Cardiac fibroblast (primary cell): ENCODE measurements at places on chromosomes 12 and 14.

- DNase-seq: no peak
These were observed 61.0 kb upstream of the PELI2 start for GRCh38 chr14:56057071-56057741.

DNA sequence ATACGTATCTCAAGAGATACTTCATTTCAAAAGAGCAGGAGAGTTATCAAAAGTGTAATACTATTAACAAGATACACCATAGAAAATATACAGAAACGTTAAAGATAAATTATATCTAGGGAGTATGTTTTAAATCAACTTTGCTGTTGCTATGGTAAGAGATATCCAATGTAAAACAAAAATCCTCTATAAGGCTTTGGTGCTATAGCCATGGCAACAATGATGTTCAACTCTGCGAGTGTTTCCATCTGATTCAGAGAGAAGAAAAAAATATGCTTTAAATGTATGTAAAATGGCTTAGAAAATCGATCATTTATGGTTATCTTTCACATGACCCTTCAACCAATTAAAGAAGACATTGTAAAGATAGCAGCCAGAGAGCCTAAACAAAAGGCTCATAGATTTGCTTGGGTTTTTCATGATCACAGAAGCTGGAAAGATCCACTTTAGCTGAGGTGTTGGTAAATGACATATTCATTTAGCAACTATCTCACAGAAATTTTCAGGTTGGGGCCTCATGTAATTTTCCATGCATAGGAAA, 387.0 kb upstream of the GARIN6 start:
- DNase-seq: no peak

DNA sequence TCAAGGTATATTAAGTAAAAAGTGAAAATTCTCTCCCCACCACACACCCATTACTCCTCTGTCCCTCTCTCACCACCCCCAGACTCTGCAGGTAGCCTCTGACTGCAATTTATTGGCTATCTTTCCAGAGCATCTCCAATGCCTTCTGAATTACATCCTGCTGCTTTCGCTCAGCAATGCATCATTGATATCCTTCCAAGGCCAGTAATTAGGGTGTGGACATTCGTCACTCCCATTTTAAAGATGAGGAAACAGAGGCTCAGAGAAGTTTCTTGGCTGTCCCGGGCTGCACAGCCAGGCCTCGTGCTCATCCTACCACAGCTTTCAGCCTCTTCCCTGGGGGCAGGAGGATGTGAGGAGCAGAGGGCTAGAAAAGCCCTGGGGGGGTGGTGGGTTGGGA, 23.6 kb upstream of the PGF start:
- no peak for DNase-seq

GRCh38 chr14:90599748-90600507, 203.1 kb downstream of the CALM1 start:
- peak; percentile 59 for DNase-seq

DNA sequence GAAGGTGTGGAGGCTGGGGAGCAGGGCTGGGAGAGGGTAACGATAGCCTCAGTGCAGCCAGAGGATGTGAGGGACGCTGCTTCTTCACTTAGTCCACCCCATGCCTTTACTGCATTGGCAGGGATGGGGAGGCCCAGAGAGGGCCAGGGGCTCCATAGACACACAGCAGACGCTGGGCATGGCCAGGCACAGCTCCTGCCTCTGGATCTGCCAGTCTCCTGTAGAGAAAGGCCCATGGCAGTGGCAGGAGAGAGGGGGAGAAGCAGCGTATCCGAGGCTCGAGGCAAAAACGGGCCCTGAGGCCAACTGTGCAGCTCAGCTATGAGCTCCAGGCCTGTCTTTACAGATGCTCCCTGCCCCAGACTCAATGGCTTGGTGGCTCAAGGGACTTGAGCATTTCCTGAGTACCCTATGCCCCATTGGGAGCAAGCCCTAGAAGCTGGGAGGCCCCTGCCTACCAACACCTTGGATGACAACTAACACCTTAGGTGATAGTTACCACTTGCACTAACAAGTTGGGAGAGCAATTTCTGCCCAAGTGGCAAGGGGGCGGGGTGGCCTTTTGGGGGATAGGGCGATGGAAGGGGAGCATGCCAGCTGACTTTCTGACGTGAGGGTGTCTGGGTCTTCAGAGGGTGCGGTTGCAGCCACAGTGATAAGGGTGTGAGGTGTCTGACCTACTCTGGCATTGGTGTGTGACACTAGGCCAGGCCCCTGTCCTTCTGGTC, 5.0 kb upstream of the LBHD2 start:
- no peak for DNase-seq

- DNase-seq: peak; percentile 60
These were observed 44.4 kb upstream of the CERS5 start for GRCh38 chr12:50211392-50212070.

- peak; percentile 90 for DNase-seq
These were observed 3.0 kb downstream of the ARG2 start for GRCh38 chr14:67622675-67623074.

DNA sequence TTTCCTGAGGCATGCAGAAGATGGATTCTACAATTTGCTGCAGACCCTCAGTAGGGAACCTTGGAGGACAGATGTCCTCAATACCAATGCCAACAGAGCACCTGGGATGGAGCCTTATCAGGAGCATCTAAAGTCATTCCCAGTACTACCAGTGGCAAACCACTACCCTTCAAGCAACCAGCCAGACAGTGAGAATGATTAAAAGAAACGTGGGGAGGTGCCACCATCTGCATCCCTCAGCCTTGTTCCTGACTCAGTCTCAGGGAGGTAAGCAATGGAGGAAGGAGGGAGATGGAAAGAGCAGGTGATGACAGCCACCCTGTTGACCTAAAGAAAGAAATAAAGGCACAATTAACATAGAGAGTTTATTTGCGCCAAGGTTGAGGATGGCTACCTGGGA, 175.2 kb upstream of the GRIN2B start:
- DNase-seq: no peak

DNA sequence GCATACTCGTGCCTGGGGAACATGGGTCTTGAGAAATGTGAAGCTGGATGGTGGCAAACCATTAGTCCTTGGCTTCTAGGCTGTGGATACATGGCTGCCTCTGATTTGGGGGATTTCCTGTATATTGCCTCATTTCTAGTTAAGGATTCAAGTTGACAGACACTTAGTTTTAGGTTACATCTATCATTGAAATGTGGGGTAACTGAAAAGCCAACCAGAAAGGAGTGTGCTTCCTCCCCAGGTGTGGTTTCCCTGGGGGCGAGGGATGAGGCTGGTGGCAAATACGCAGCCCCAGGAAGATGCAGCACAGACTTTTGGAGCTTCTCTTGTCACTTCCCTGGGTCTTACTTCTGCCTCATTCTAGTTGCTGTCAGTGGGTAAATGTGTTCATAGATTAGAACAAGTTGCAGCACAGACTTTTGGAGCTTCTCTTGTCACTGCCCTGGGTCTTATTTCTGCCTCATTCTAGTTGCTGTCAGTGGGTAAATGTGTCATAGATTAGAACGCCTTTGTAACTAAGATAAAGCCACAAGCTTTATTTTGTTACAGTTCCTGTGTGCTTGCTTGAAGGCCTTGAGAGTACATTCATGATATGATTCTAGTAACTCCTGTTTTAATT, 85.1 kb downstream of the BORCS5 start:
- peak; percentile 46 for DNase-seq

DNA sequence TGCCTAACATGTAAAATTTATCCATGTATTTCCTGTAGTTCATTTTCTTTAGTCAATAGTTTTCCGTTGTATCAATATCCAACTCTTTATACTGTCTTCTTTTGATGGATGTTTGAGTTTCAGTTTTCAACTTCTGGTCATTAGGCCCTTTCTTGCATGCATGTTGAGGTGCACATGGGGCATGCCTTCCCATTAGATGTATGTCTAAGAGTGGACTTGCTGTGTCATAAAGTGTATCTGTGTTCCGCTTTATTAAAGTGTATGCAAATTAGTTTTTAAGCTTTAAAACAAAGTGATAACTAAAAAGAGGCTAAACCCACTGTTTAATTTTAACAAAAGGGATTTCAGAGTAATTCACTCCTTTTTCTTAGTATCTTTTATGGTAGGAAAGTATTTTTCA, 441.1 kb downstream of the PCNX1 start:
- no peak for DNase-seq

DNA sequence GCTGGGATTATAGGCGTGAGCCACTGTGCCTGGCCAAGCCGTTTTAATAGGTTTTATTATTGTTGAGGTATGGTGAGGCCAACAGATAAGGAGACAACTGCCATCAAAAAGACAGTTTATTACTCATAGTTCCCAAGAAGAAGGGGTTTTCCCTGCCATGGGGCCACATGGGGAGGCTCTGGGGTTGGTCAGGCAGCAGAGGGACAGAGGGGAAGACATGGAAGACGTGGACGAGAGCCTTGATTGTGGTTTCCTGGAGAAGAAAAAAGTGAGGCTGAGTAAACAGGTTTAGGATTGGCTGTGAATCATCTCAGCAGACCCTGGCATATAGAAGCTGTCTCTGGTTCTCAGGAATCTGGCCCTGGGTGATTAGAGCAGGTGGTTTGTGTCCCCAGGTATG, 69.9 kb downstream of the FOXN4 start:
- no peak for DNase-seq

GRCh38 chr14:79564371-79564770, 646.9 kb downstream of the DIO2 start:
- no peak for DNase-seq

GRCh38 chr12:52267266-52267665, 7.2 kb upstream of the KRT86 start:
- no peak for DNase-seq

- peak; percentile 87 for DNase-seq
These were observed 30.1 kb upstream of the PPP2R5C start for GRCh38 chr14:101731187-101732080.

- DNase-seq: no peak
These were observed 126.3 kb downstream of the KIF26A start for GRCh38 chr14:104264495-104265265.

DNA sequence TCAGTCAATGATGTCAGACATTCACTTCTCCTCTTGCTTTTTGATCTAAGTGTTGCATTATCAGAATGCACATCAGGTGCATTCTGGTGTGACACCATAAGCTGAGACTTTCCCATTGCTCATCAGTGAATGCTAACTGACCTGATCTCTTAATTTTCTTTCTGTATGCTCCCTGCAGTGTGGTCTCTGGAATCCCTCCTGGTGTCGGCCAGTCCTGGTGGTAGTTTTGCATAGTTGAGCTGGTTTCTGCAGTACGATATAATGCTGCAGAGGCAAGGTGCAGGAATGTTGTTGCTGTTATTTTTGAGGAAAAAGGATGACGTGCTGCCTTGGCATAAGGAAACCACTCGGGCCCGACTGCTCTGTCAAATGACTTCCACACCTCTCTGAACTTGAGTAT, 11.0 kb upstream of the SRP54 start:
- DNase-seq: no peak

DNA sequence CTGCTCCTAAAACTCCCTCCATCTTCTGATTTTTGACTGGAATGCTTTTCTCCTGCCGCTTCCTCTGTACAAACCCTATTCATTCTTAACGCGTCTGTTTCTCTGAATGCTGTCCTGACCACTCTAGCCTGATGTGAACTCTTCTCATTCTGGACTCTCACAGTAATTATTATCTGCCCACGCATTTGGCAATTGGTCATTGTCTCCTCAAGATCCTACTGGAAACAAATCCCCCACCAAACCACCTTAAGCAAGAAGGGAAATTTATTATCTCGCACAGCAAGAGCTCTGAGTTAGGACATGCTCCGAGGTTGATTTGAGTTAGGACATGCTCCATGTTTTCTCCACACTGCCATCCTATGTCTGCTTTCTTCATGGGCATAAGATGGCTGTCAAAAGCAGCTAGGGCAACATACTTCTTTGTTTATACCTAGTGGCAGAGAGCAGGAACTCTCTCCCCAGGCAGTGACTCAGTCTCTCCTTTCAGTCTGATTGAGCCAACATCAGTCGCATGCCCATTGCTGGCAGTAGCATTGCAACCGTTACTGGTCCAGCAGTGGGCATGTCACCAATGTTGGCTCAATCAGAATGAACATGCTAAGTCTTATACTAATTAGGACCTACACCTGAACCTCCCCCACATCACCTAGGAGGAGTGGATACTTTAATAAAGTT, 102.2 kb downstream of the SSPN start:
- DNase-seq: peak; percentile 49

DNA sequence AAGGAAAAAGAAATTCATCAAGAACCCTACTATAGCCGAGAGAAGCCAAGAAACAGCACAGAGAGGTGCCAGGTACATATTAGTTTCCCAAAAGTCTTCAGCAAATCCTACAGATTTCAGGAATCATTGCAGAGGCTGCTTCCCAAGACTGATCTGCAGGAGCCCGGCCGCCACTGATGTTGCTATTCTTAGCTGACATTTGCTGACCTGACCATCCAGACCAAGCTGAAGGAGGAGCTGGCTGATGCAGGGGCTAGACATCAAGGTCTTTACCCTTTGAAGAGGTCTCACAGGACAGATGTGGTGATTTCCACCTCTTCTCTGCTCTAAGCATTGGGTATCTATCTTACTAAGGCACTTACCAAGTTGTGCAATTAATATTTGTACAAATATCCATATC, 444.8 kb upstream of the SOX5 start:
- no peak for DNase-seq

- DNase-seq: no peak
These were observed 13.6 kb upstream of the TPCN1 start for GRCh38 chr12:113207613-113208040.

- no peak for DNase-seq
These were observed 42.2 kb upstream of the ARID2 start for GRCh38 chr12:45687081-45688015.

DNA sequence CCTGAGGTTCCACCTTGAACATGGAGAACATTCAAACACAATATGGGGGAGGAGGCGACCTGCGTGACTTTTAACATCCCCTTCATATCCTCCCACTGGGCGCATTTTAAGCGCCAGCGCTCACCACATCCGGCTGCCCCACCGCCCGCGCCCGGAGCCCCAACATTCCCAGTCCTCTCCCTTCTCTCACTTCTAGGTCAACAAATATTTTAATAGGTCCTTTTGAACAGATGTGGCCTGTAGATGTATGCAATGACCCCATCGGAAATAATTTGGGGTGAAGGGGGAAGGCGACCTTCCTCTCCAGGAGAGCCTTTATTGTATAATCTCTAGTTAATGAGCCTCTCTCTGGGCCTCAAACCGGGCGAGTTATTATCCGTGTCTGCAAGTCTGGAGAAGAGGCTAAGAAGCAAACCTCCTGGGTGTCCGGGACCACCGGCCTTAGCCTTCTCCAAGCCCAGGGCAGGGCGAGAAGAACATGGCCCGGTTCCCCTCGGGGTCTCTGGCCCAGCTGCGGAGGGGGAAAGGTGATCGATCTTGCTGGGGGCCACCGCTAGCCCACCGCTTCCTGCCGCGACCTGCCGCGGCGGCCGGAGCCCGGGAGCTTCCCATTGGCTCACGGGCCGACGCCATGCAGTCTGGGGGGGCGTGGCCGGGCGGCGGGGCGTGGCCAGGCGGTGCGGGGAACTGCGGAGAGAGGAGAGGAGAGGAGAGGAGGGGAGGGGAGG, 83.2 kb upstream of the HMGA2 start:
- peak; percentile 85 for DNase-seq

DNA sequence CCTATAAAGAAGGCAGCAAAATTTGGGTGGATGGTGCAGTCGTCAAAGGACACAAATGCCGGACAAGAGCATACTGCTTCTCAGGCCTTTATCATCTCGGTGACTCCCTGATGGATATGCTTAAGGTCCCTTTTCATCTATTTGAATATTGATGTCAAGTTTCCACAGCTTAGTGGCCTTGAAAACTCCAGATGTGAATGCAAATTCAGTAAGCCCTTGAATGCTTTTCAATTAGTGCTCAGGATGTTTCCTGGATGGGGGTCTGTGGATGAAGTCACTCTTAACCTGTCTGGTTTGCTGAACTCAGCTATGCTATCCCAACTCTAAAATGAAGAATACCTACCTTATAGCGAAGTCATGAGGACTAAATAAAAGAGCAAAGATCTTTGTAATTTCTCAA, 10.7 kb downstream of the REM2 start:
- no peak for DNase-seq

GRCh38 chr14:31207287-31207754, 272 bp downstream of the HECTD1 start:
- no peak for DNase-seq
